HCEC 1CT (cell line): ENCODE measurements at places on chromosomes 6 and 20.
A peak's percentile ranks its signal among the peaks of the same experiment; 100 is the strongest.

- no peak for DNase-seq
These were observed 3.8 kb downstream of the COL21A1 start for GRCh38 chr6:56243518-56244070.

DNA sequence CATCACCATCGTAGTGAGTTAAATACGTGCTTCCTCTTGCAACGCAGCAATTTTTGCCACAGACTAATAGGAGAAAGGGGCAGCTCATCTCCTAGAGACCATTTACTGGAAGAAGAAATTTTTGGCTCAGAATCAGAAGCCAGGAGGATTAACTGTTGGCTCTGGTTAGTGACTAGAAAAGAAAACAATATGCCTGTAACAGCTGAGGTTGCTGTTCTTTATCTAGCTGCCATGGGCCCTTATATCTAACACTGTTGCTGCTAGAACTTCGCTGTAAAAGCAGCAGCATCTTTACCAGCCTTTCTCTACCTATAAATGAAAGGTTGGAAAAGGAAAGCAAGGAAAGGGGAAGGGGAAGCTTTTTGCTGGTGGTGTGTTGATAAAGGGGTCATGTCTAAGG, 65.9 kb downstream of the FAM135A start:
- DNase-seq: no peak

GRCh38 chr6:88662163-88662580, 301.2 kb downstream of the RNGTT start:
- DNase-seq: no peak

GRCh38 chr6:33320315-33321181, 3.0 kb upstream of the ZBTB22 start:
- peak; percentile 89 for DNase-seq

DNA sequence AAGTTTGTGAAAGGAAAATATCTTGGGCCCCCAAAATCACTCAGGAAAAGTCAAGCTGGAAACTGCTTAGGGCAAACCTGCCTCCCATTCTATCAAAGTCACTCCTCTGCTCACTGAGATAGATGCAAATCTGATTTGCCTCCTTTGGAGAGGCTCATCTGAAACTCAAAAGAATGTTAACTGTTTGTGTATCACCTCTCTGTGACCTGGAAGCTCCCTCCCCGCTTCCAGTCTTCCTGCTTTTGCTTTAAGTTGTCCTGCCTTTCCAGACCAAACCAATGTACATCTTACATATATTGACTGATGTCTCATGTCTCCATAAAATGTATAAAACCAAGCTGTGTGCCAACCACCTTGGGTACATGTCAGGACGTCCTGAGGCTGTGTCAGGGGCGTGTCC, 331.4 kb upstream of the QKI start:
- no peak for DNase-seq

DNA sequence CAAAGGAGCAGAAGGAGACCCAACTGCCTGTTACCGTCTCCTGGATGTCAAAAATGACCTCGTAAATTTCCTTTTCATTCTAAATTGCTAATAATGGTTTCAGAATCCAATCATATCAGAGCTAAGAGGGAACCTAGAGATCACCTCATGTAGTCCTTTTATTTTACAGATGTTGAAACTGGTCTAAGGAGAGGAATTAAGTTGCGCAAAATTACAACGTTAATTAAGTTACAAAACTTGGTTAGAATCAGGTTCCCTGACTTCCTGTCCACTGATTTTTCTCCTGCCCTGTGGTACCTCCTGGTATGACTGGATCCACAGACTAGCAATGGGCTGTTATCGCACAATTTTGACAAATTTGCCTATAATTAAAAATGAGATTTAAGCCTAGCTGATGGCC, 9.0 kb upstream of the STK38 start:
- DNase-seq: no peak

DNA sequence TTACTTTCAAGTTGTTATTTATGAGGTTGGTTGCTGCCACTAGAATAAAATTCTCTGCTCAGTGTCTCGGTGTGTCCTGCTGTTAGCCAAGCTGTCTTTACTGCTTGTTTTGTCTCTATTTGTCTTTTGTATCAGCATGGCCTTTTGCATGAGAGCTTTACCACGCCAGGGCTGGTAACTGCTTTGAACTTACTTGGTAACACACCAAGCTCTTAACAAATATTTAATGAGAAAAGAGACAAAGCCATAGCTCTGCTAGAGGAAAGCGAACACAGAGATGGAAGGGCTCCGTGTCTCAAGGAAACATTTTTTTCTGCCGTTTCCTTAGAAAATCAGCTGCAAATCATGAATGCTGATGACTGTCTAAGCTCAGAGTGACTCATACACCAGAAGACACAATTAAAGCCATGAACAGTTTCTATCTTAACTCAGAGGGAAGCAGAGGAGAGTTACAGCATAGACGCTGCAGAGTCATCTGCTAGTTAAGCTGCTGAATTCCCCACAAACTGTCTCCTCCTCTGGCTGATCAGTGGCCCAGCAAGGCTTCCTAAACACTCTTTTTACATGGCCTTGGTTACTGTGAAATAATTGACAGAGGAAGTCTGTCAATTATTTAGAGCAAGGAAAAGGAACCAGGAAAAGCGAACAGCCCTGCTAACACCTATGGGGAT, 44.8 kb downstream of the AGPAT4 start:
- peak; percentile 90 for DNase-seq

DNA sequence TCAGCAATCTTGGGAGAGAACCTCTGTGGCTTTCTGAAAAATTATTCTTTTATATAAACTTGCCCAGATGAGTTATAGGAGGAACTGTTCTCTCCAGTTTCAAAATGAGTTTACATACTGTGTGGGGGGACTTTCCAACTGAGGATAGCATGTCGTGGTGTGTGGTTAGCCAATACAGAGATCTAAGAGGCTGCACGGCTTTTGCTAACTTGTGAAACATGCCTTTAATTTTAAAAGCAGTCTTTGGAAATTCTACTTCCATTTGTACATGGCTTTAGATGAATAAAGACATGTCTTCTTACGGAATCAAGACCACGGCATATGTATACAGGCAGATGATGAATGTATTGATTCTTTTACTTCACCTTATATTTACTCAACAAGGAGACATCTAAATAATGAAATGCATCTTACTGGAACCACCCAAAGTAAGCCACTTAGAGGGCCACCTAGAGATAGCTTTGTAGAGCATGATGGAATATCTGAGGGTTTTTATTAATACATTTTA, 39.8 kb downstream of the HIVEP1 start:
- DNase-seq: no peak

- DNase-seq: peak; percentile 18
These were observed 31.1 kb downstream of the EPM2A start for GRCh38 chr6:145704143-145704781.

GRCh38 chr20:58875541-58876134, 23.1 kb downstream of the GNAS start:
- peak; percentile 40 for DNase-seq

GRCh38 chr6:137804637-137805036, 62.4 kb upstream of the TNFAIP3 start:
- DNase-seq: no peak

GRCh38 chr6:162408826-162409535, 318.6 kb downstream of the PRKN start:
- DNase-seq: no peak

- peak; percentile 51 for DNase-seq
These were observed 81.0 kb downstream of the NDUFAF5 start for GRCh38 chr20:13865791-13866351.

DNA sequence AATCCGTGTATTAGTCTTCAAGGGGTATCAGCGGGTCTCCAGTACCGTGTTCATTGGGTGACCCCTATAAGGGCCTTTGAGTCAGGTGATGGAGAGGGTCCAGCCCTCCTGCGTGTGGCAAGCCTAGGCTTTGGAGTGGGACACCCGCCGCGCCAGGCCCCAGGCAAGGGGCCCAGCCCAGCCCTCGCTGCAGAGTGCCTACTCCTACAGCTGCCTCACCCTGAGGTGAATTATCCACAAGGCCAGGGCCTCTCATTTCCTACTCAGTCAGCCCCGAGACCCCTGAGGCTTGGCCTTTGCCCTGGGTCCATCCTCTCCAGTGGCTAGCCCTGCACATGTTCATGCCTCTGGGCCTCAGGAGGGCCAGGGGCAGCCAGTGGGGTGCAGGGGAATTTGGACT, 45.1 kb downstream of the TMEM242 start:
- DNase-seq: no peak

DNA sequence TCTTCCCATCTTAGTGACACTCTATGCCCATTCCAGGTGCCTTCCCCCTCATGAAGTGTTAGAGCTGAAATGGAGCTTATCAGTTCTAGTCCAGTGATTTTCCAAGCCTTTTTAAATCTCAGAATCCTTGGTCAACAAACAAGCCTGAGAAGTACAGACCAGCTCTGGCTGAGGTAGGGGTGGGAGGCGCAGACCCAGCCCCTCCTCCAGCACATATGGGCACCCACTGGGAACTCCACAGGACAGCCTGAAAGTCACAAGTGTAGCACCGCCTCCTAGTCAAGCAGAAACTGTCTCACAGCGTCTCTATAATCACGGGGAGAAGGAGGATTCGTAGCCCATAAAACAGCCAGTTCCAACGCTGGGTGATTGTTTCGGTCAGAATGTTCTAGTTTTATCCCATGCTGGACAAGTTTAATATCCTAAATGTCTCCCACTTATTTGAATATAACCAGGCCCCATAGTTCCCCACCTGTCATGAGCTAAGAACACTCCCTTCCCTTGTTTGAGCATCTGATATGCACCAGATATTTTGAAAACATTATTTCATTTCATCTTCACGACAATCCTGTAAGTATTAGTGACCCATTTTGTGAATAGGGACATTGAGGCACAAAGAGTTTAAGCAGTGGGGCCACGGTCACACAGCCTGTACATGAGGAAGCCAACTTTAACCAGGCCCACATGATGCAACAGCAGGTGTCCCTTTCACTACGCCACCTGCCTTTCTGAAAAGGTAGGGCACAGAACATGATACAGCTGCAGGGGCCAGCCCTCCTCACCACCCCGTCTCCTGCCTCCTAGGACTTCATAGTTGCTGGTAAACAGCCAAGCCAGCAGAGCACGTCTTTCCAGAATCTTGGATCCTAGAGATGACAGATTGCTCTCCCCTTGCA, 40.1 kb downstream of the TRAF3IP2 start:
- DNase-seq: no peak

DNA sequence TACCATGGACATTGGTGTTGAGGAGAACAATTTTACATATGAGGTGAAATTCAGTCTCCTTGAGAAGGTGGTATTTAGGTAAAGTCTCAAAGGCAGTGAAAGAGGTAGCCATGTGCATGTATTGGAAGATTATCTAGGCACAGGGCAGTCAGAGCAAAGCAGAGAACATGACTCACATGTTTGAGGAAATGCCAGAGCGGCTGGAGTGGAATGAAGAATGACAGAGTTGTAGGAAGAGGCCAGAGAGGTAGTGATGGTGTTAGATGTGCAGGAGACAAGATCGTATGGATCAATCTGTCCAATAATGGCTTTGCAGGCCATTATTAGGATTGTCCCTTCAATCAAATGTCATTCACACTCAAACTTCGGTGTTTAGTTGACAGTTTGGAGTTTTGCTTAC, 449.4 kb upstream of the PTCHD4 start:
- DNase-seq: peak; percentile 64

- DNase-seq: no peak
These were observed 130.7 kb downstream of the LRFN2 start for GRCh38 chr6:40456390-40457013.

DNA sequence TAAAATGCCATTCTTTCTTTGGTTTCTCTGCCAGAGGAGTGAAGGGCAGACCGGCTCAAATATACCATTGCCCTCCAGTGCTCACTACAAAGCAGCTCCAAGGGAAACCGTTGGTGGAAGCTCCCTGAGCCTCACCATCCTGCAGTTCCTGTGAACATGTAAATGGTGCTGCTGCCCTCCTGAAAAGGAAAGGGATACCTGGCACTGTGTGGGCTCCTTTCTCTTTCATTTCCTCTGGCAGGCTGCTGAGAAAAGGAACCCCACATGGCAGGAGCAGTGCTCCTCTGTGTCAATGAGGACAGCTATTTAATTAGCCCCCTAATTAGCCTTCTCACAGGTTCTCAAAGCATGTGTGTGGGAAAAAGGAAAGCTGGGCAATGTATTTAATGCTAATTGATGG, 142.5 kb downstream of the KLHL32 start:
- DNase-seq: no peak

- DNase-seq: no peak
These were observed 108.4 kb downstream of the FOXF2 start for GRCh38 chr6:1497761-1498105.

- no peak for DNase-seq
These were observed 6.3 kb downstream of the MAPK14 start for GRCh38 chr6:36033935-36034334.

GRCh38 chr20:51660672-51661608, 107.2 kb downstream of the ATP9A start:
- DNase-seq: peak; percentile 94

DNA sequence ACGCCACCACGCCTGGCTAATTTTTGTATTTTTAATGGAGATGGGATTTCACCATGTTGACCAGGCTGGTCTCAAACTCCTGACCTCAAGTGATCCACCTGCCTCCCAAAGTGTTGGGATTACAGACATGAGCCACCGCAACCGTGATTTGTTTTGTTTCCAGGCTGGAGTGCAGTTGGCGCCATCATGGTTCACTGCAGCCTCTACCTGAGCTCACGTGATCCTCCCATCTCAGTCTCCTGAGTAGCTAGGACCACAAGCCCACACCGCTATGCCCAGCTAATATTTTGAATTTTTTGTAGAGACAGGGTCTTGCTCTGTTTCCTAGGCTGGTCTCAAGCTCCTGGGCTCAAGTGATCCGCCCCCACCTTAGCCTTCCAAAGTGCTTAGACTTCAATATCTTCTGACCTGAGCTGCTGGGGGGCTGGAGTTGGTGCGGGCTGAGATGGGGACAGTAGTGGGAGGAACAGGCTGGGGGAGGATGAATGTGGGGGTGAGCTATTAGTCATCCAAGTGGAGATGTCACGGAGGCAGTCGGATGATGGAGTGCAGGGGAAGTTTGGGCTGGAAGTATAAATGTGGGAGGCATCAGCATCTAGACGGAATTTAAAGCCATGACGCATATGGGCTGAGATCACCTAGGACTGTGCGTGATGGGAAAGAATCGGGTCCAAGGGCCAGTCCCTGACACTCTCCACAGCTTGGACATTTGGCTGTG, 23.1 kb upstream of the ZMYND8 start:
- DNase-seq: peak; percentile 94

- DNase-seq: no peak
These were observed 84.3 kb upstream of the ESR1 start for GRCh38 chr6:151723152-151723551.

DNA sequence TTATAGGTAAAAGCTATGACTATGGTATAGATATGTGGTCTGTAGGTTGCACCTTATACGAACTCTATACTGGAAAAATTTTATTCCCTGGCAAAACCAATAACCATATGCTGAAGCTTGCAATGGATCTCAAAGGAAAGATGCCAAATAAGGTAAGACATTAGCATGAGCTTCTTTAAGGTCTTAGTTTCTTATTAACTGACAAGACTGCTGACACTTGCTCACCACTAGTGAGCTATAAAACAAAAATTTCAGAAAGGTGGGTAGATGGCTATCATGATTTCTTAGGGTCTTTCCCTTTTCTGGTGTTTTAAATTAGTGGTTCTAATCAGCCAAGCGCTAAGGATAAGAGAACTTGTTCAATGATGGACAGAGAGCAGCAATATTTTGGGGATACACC, 21.9 kb downstream of the FAM217A start:
- no peak for DNase-seq
